ENCODE measurements at places on chromosomes 4 and X.

GRCh38 chr4:5055411-5055810 is 4.1 kb downstream of the STK32B start:
- no peak for DNase-seq

GRCh38 chr4:152316969-152317368 is 218.9 kb downstream of the FBXW7 start:
- DNase-seq: no peak

DNA sequence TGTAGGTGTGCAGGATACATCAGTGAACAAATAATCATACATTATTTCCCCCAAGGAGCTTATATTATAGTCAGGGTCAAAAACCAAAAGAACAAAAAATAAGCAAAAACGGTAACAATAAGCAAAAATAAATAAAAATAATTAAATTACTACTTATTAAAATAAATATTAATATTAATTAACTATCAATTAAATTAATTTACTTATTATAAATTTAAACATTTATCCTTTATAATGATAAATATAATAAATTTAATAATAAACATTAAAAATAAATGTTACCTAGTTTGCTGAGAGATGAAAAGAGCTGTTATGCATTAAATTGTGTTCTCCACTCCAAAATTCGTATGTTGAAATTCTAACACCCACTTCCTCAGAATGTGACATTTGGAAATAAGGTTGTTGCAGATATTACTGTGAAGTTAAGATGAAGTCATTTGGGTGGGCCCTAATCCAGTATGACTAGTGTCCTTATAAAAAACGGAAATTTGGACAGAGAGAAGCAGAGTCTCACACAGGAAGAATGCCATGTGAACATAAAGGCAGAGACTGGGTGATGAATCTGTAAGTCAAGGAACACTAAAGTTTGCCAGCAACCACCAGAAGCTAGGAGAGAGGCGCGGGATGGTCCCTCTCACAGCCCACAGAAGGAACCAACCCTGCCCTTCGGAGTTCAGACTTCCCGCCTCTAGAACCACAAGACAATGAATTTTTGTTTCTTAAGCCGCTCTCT is 67.2 kb upstream of the IBSP start:
- DNase-seq: no peak

- DNase-seq: no peak
Observed at GRCh38 chrX:11355259-11355909, 62.2 kb downstream of the AMELX start.

GRCh38 chrX:103647630-103648029 is 18.9 kb downstream of the TCEAL1 start:
- no peak for DNase-seq

GRCh38 chrX:118637997-118638396 is 89.4 kb upstream of the IL13RA1 start:
- DNase-seq: no peak

- DNase-seq: no peak
Observed at GRCh38 chrX:120752431-120753082, 122.7 kb upstream of the C1GALT1C1 start.

GRCh38 chr4:183960046-183960420 is 54.9 kb downstream of the STOX2 start:
- DNase-seq: no peak

- DNase-seq: no peak
Observed at GRCh38 chrX:113297437-113297836, 456.8 kb upstream of the AMOT start.

GRCh38 chrX:31993637-31994036 is 921.8 kb upstream of the FTHL17 start:
- DNase-seq: no peak

DNA sequence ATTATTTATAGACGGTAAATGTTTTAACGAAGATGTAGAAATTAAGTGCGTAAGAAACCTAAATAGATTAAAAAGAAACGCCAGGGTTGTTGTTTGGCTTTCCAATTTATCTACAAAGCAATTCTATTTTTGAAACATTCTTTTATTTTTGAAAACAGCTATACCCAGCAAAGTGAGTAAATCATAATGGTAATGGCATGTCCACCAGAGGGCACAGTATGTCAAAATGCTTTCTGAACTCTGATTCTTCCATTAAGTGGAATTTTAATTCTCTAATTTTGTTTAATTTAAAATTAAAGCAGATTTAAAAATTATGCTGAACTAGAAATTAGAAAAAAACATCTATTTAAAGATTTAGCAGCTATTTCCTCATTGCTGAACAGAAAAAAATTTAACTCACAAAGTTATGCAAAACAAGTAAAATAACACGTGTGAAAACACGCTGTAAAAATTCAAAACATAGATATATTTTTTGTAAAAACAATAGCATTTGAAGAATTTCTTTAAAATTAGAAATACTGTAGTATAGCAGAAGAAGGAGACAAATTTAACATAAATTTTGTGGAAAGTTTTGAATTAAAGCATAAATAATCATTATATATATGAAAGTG is 26.5 kb downstream of the RASSF6 start:
- no peak for DNase-seq

DNA sequence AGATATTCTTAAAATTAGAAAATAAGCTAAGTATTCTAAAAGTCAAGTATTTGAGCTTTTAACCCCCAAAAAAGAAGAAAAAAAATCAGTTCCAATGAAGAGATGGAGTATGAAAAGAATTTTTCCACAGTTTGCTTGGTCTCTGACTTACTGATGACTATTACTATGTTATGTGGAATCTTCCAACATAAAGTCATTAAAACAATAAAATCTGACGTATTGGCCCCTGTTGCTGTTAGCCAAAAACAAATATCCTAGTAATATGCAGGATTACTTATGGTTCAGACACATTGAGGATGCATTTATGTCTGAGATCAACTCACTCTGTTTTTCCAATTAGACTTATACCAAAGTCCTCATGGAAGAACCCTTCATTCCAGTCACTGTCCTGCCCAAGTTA is 517.2 kb upstream of the ADGRL3 start:
- no peak for DNase-seq

DNA sequence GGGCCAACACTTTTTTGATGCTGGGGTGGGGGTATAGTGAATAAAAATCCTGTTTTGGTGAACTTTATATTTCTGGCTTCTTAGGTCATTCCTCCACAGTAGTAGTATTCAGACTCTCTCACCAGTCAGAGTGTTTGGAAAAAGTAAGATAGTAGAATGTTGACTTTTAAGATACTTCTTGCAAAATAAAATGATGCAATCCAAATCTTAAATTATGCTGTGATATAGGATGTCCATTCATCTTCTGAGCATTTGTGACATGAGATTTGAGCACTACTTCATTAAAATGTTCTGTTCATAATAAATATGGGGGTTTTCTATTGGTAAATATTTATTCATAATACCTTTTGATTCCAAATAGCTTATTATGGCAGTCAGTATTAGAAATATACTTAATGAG is 70.1 kb downstream of the BMP2K start:
- no peak for DNase-seq

GRCh38 chr4:69147334-69147733 is 51.1 kb downstream of the UGT2B7 start:
- no peak for DNase-seq

Data from activated CD4-positive, CD25-positive, alpha-beta regulatory T cell treated with anti-CD3 and anti-CD28 coated beads, Interleukin-2, amount 50 U/mL, for 16 hours (primary cell).